ENCODE measurements at places on chromosomes 5 and 9.

DNA sequence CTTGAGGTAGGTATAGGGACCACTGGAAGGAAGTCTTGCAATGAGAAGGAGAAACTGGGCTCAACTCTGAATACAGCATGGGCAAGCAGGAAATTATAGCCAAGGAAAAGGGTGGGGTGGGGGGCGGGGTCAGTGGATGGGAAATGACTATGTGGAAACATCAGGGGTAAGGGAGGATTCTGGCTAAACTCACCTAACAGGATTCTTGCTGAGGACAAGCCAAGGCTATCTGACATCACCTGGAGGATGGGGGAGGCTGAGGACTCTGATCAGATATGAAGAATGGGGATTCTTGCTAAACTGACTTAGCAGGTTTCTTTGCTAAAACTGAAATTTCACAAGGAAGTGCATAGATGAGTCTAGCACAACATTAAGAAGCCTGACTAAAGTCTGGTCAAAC lies 40.8 kb downstream of the CTSL start:
- DNase-seq: no peak

DNA sequence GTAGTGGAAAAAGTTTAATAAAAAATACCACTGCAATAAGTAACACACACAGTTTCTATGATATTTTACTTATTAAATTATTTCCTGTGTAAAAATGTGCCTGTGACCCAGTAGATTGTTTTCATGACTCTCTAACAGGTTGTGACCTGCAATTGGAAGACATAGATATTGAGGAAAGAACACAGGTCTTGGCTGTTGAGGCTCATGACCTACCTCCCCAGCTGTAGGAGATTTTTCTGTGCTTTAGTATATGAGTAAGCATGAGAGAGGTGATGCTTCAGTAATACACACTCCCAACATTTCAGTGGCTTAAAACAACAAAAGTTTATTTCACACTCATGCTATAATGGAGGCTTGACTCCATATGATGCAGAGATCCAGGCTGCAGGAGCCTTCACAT lies 47.3 kb upstream of the TNC start:
- no peak for DNase-seq

DNA sequence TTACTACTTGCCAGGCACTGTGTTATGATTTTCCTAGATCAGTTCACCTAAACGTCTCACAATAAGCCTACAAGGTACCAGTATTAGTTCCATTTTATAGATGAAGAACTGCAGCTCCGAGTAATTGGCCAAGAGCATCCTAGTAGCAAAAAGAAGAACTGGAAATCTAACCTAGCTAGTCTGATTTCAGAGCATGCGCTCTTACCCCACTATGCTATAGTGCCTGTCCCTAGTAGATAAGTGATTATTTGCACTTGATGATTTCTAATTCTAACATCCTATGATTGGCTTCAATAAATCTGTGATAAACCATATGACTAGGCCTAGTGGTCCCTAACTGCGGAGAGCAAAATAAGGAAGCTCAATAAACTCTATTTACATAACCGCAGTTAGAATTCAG lies 7.1 kb upstream of the PLAC8L1 start:
- no peak for DNase-seq

GRCh38 chr5:67672636-67673035 lies 476.0 kb upstream of the CD180 start:
- DNase-seq: peak; percentile 3

- DNase-seq: no peak
These were observed 62.6 kb upstream of the C6 start for GRCh38 chr5:41275813-41276512.

DNA sequence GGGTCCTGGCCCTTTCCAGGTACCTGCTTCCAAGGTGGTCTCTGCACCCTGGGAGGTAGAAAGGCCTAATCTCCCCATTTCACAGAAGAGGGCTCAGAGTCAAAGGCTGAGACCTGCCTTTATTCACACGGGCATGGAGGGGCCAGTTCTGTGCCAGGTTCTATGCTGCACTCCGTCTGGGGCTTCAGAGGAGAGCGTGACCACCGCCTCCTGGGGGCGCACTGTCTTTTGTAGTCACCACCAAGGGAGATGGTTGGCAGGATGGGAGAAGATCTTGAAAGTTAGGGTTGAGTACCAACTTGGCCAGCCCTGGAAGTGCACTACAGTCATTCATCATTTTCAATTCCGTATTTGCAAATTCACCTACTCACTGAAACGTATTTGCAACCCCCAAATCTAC lies 23.7 kb upstream of the PRDM12 start:
- no peak for DNase-seq

GRCh38 chr9:133713150-133713959 lies 24.8 kb downstream of the SARDH start:
- DNase-seq: no peak

DNA sequence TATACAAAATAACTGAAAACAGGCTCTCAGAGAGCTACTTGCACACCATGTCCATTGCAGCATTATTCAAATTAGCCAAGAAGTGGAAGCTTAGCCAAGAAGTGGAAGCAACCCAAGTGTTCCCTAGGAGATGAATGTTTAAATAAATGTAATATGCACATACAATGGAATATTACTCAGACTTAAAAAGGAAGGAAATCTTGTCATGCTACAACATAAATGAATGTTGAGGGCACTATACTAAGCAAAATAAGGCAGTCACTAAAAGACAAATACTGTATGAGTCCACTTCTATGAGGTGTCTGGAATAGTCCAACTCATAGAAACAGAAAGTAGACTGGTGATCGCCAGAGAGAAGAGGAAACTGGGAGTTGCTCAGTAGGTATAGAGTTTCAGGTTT lies 438.1 kb downstream of the MAT2B start:
- DNase-seq: no peak

DNA sequence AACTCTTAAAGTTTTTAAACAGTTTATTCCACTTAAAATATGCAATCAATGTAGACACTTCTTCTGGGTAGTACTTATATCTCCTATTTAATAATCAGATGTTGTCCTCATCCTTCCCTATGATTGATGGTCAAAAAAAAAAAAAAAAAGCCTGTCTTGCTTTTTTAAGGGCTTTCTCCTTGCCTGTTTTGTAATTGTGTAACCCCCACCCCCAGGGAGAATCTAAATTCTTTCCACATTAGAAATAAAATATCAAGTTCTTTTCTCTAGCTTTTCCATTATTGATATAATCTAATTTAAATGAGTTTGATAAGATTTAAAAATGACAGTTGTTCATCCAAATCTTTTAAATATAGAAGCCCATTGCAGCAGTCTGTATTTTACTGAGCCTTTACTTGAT lies 119.7 kb downstream of the CHSY3 start:
- no peak for DNase-seq

DNA sequence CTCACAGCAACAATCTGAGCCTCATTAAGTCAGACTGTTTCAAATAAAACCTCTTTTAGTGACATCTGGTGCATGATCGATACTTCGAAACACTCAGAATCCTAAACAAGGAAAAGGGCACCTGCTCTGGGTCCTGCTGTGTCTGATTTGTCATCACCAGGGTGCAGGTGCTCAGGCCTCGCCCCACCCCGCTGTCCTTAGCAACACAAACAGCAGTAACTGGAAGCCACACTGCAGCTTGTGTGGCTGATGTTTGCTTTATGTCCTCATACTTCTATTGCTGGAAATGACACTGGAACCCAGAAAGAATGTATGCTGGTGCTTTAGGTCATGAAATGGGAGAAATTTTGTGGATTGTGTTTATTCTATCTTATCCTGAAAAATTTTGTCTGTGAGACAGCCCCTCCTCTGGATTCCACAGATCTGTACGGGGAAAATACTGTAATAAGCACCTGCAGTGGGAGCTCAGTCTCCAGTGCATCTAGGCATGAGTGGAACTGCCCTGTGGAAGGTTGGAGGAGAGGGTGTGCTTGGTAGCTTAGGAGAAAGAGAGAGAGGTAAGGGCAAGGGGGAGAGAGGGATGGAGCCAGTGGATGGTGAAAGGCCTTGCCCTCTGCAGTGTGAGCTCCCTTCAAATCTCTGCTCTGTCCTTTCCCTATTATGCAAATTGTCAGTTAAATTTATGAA lies 284.2 kb downstream of the SMARCA2 start:
- no peak for DNase-seq

GRCh38 chr5:41754857-41755256 lies 115.4 kb downstream of the OXCT1 start:
- DNase-seq: no peak

GRCh38 chr9:132006677-132007370 lies 72.8 kb downstream of the MED27 start:
- DNase-seq: no peak

DNA sequence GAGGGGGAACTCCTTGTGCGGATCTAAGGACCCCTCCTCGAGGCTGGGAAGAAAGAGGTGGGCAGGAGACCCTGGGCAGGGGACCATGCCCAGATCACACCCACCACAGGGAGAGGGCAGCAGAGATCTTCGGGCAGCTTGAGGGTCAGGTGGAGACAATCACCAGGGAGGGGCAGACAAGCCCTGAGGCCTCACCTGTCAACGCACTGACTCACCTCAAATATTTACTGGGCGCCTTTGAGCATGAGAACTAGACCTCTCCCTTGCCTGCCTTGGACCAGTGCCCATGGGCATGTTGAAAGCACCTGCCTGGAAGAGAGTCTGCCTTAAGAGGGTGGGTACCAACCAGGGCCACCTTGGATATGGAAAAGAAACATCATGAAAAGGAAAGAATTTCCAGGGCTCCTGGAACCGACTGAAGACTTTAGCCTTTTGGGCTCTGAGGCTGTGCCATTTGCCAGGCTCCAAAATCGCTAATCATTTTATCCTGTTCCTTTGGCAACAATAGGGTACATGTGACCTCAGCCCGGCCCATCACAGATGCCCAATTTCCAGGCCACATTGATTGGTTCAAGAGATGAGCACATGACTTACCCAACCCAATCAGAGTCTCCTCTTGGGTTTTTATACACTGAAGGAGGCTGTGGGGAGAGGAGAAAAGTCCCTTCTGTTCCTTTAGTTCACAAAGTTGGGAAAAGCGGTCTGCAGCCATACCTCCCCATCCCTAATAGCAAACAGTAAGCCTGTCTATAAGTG lies 10.4 kb upstream of the SPINK4 start:
- peak; percentile 76 for DNase-seq

DNA sequence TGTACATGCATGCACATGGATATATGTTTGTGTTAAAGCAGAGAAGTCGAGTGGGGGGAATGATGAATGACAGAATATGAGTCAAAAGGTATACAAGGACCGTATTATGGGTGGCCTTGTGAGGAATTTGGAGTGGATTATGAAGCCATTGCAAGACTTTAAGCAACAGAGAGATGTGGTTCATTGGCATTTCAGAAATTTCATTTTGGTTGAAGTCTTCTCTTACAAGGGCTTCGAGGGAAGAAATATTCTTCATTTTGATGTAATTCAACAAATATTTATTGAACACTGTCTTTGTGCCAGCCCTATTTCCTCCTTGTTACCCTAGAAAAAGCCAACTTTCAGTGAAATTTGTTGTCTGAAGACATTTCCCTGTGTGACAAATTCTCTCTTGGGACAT lies 83.9 kb upstream of the SLCO6A1 start:
- no peak for DNase-seq

GRCh38 chr5:96977228-96977627 lies 41.3 kb downstream of the LNPEP start:
- DNase-seq: no peak

DNA sequence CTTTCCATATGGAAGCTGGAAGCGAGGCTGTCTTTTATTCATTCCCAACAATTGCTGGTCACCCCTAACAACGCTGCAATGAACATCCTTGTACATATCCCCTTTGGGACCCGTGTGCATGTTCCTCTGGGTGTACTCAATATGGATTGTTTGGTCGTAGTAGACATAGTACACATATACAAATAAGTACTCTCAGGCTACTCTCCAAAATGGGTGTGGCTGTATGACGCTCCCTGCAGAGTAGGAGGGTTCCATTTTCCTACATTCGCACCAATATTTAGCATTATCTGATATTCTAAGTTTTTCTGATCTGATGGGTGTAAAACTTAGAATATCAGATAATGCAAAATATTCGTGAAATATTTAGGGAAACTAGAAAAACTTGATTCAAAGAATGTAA lies 23.2 kb upstream of the NAA35 start:
- DNase-seq: no peak

DNA sequence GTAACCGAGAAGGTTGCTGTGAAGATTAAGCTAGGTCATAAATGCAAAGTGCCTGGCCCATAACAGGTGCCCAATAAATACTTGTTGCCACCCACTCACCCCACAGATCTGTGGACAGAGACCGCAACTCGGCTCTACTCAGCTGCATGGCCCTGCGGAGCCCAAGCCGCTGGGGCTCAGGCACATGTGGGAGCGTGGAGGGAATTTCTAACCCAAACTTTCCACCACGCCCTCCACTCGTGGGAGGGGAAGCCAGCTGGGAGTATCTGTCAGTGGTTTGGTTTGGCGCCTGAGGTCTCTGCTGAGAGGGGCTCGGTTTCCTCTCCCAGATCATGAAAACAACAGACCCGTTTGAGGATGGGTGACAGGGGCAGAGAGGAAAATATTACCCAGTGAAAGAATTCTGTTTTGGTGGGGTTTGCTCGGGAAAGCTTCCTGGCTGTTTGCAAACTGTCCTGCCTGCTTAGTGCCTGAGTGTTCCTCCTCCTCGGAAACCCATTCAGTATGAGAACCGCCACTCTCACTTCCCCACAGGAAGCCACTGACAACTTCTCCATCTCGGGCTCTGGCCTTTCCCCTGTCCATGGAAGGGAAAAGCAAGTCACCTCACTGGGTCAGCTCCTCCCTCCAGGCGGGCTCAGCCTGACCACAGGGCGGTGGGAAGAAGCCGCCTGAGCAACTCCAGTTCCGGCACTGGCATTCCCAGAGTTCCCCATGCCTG lies 60.1 kb downstream of the RGS3 start:
- no peak for DNase-seq

DNA sequence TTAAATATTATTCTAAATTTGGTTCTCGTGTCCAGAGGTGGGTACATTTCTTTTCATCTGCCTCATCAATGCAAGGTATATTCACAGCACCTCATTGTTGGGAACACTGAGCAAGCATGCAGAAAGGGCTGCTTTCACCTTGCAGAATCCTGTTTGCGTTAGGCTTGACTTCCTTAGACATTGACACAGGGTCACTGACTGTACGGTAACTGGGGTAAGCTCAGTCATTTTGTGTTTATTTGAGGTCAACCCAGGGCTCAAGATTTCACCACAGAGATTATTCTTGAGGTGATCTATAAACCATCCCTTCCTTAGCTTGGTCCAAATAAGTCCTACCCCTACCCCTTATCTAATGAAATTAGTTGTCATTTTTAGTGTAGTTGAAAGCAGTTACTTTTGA lies 1.7 kb upstream of the PTPDC1 start:
- no peak for DNase-seq

GRCh38 chr5:36552651-36553393 lies 53.6 kb upstream of the SLC1A3 start:
- DNase-seq: peak; percentile 95

DNA sequence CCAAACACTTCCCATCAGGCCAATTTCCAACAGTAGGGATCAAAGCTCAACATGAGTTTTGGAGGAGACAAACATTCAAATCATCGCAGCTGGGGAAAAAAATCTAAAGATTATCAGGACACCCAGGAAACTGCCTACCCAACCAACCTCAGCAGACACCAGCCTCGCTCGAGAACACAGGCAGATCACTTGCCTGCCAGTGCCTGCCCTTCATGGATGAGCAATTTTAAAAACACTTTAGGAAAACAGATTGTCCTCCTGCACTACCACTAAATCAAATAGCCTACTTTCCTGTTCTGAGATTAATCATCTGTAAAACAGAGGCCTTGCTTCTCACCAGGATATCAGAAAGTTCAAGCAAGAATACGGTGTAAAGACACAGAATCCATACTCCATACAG lies 14.7 kb upstream of the TMEM174 start:
- no peak for DNase-seq

- no peak for DNase-seq
These were observed 1962.2 kb upstream of the WWC1 start for GRCh38 chr5:166329149-166329800.

- no peak for DNase-seq
These were observed 12.5 kb upstream of the PDE8B start for GRCh38 chr5:77197840-77198554.
